ENCODE measurements at places on chromosomes 5 and 9.

DNA sequence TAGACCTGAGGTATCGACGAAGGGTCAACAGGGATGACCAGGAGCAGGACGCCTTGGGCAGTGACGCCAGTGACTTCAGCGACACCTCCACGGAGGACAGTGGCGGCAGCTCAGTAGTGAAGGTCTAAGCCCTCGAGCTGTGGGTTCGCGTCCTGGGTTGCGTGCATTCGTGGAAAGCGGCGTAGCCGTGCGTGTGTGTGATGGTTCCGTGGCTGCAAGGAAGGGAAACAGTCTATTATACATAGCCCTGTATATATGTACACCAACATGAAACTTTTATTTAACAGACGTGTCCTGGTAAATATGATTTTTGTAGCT lies 8.4 kb downstream of the PPP1R26 start:
- DNase-seq = no peak

DNA sequence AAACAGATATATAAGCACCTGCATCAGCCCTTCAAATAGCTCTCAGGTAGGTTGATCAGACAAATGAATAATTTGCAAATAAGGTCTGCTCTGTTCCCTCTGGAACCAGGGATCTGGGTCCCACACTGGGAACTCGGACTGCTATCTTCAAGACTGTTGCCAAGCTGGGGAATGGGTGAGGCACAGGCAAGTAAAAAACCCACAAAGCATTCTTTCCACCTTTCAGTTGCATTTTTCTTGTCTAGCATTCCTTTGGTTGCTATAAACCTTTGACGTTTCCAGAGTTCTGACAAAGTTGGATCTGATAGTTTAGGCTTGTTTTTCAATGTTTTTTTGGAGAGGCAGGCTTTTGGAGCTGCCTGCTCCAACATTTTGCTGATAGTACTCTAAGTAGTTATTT lies 20.1 kb downstream of the FBXL17 start:
- DNase-seq = no peak

GRCh38 chr9:13651526-13651925 lies 372.0 kb upstream of the MPDZ start:
- DNase-seq = no peak

GRCh38 chr5:8945972-8946371 lies 599.9 kb downstream of the SEMA5A start:
- no peak for DNase-seq

GRCh38 chr5:101788797-101789196 lies 507.3 kb downstream of the SLCO4C1 start:
- no peak for DNase-seq

DNA sequence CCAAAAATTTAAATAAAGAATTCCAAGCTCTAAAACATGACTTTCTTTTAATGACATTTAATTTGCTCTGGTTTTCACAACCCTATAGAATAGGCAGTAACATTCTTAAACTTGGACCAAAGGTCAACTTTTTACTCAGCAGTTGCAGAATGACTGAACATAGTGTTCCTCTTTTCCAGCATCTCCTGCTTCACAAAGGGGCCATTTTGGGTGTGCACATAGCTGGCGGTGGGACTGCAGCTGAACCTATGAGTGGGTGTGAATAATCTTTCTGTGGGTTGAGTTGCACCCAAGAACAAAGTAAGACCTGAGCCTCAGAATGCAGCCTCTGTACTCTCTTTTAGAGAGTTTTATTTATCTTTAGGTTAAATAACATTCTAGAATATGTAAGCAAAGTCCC lies 96.9 kb upstream of the HAPLN1 start:
- no peak for DNase-seq

DNA sequence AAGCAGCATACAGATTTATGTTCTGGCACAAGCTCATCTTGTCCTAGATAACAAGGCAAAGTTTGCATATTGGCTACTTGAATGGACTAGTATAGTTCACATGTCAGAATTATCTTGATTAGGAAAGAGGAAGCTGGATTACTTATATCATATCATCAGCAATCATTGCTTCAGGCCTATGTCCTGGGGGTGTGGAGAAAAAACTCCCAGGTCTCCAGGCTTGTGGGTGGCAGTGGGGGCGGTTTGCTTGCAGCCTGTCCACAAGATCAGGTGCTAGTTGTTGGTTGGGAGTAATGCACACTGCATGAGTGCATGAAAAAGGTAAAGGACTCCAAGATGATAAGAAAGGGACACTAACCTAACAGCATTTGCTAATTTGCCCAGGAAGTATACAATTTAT lies 326.4 kb upstream of the PDE4D start:
- no peak for DNase-seq

DNA sequence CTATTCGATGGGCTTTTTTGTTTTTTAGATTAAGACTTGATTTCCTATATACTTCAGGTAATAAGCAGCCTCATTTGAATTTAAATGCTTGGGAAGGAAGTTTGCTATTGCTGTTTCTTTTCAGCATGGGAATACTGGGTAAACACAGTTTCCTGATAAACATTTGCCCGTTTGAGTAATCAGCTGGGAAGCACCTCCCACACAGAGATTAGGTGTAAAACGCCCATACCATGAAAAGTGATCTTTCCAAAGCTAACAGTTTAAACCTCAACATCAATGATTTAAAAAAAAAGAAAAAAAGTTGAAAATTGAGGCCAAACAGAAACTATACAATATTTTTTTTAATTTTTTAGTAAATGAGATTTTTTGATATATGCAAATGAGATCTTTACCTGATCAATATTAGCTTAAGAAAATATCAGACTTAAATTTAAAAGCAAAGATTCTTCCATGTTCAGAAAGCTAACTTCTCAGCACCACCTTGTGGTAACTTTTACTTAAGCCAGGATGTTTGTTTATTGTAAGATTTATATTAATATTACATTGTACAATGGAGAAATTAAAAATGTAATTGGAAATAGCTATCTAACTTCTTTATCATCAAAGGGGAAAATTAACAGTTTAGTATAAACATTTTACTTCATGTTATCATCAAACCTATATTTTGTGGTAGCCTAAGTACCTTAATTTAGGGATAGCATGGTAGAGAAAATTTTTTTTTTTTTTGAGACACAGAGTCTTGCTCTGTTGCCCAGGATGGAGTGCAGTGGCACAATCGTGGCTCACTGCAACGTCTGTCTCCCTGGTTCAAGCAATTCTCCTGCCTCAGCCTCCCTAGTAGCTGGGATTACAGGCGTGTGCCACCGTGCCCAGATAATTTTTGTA lies 39.8 kb downstream of the F2RL2 start:
- no peak for DNase-seq

All from stimulated activated CD4-positive, alpha-beta T cell treated with anti-CD3 and anti-CD28 coated beads, Interleukin-2, amount 100 ng/mL, for 4 hours (primary cell).